ENCODE measurements at places on chromosomes 11 and 22. TPM values are rescaled to one million over a fixed set of nuclear protein-coding genes. Genes with fewer than 3 reads are reported as not detected.

OR5B2 gene
- total RNA-seq, result not detected

GLYATL1 gene
- total RNA-seq, result not detected

XNDC1N gene
- total RNA-seq, result 3.2 TPM

CDKN1C gene
- total RNA-seq, result 39.1 TPM

TTC38 gene
- 26.7 TPM for total RNA-seq

CASP5 gene
- total RNA-seq, result 0.45 TPM

CTTN gene
- total RNA-seq, result 155 TPM

NXPE2 gene
- not detected for total RNA-seq

DMC1 gene
- 2.4 TPM for total RNA-seq

OR8D4 gene
- not detected for total RNA-seq

RTN4RL2 gene
- total RNA-seq, result 0.98 TPM

OR51B5 gene
- not detected for total RNA-seq

MUC6 gene
- total RNA-seq, result not detected

FOLR2 gene
- 9.6 TPM for total RNA-seq

TEX54 gene
- not detected for total RNA-seq

AGBL2 gene
- total RNA-seq, result 0.37 TPM

BDNF gene
- 4.1 TPM for total RNA-seq

SPTY2D1 gene
- 12.2 TPM for total RNA-seq

IFITM10 gene
- total RNA-seq, result 0.54 TPM

KCTD14 gene
- total RNA-seq, result not detected

PTGDR2 gene
- total RNA-seq, result 4.6 TPM

CATSPERZ gene
- not detected for total RNA-seq

AIFM3 gene
- 0.49 TPM for total RNA-seq

OR5A1 gene
- not detected for total RNA-seq

GTPBP1 gene
- total RNA-seq, result 24.4 TPM

SCGB1D1 gene
- not detected for total RNA-seq

MS4A3 gene
- total RNA-seq, result not detected

KRTAP5-8 gene
- not detected for total RNA-seq

KREMEN1 gene
- total RNA-seq, result 36.4 TPM

ALDH3B2 gene
- total RNA-seq, result not detected

CHADL gene
- 10.7 TPM for total RNA-seq

CABP4 gene
- total RNA-seq, result 0.37 TPM

CTSW gene
- 0.91 TPM for total RNA-seq

RFPL2 gene
- total RNA-seq, result not detected

GUCY1A2 gene
- total RNA-seq, result 13.2 TPM

MICALL1 gene
- total RNA-seq, result 17.7 TPM

SLC22A9 gene
- not detected for total RNA-seq

EFCAB6 gene
- 1.6 TPM for total RNA-seq

CPT1B gene
- total RNA-seq, result 467 TPM

RASGRP2 gene
- total RNA-seq, result 28.1 TPM

PNPLA5 gene
- not detected for total RNA-seq

ADAMTS15 gene
- total RNA-seq, result 13.4 TPM

All from heart left ventricle (tissue), 16 donors.